B cell (primary cell): ENCODE measurements at places on chromosomes 13 and 19.

- DNase-seq: no peak
These were observed 10.0 kb downstream of the C3 start for GRCh38 chr19:6710273-6711077.

GRCh38 chr19:38878575-38879399 is 712 bp upstream of the RINL start:
- DNase-seq: no peak

DNA sequence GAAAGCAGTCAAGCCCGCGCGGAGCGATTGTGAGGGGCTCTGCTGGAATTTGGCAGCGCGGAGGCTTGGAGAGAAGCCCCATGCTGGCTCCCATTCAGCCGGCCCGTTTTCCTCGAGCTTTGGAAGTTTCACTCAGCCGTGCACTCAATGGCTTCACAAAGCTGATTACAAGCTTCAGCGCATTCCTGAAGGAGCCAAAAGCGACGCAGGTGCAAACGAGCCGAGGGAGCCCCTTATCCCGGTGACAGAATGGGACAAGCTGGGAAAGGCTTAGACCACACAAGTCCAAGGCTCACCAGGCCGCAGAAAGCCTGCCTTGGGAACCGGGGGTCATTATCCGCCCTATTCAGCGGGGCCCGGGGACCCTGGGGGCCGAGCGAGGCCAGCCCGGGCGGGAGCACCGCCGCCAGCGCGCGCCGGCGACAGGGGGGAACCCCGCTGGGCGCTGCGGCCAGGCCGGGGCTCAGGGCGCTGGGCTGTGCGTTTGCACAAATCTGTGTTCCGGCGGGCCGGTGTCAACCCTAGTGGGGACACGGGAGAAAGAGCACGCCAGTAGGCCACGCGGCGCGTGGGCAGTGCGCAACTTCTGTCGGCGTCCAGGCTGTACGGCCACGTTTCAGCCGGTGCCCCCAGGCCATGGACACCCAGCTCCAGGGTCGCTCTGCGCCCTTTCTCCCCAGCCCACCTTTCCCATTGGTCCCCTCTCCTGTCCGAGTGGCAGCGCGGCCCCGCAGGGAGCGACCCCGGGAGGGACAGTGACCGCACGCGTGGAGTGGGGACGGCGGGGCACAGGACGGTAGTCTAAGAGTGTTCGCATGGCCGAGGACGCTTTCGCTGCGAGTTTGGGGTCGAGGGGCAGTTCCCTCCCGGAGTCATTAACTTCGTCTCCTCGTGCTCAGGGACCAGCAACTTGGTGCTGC is 37.3 kb downstream of the SOX1 start:
- DNase-seq: no peak

GRCh38 chr19:23762884-23763711 is 4.4 kb upstream of the ZNF681 start:
- peak; percentile 87 for DNase-seq

- DNase-seq: no peak
These were observed 2.9 kb downstream of the KLK1 start for GRCh38 chr19:50820549-50821247.

GRCh38 chr13:28792992-28793391 is 27.1 kb upstream of the MTUS2 start:
- DNase-seq: no peak

GRCh38 chr19:23542562-23542961 is 144.4 kb downstream of the ZNF675 start:
- no peak for DNase-seq

DNA sequence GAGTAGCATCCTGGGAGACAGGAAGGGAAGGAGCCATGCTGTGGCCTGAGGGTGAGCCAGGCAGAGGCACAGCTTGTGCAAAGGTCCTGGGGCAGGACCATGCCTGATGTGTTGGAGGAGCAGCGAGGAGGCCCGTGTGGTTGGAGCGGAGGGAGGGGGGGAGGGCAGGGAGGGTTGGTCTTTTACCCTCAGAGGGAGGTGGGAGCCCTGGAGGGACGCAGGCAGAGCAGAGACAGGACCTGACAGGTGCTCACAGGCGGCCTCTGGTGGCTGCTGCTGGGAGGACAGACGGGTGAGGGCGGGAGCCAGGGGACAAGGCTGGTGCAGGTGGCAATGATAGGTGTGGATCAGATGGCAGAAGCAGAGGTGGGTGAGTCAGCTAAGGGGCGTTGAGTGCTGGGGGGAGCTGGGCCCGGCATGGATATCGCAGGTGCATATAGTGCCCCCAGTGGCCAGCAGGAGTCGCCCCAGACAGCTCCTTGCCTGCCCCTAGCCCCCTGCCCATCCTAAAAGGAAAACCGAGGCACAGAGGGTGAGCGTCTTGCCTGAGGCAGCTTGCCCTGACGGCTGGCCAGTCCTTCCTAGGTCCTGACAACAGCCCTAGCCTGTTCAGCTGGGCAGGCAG is 9.8 kb upstream of the GNA15 start:
- peak; percentile 65 for DNase-seq

GRCh38 chr13:113927661-113928581 is 46.0 kb downstream of the C13orf46 start:
- no peak for DNase-seq

DNA sequence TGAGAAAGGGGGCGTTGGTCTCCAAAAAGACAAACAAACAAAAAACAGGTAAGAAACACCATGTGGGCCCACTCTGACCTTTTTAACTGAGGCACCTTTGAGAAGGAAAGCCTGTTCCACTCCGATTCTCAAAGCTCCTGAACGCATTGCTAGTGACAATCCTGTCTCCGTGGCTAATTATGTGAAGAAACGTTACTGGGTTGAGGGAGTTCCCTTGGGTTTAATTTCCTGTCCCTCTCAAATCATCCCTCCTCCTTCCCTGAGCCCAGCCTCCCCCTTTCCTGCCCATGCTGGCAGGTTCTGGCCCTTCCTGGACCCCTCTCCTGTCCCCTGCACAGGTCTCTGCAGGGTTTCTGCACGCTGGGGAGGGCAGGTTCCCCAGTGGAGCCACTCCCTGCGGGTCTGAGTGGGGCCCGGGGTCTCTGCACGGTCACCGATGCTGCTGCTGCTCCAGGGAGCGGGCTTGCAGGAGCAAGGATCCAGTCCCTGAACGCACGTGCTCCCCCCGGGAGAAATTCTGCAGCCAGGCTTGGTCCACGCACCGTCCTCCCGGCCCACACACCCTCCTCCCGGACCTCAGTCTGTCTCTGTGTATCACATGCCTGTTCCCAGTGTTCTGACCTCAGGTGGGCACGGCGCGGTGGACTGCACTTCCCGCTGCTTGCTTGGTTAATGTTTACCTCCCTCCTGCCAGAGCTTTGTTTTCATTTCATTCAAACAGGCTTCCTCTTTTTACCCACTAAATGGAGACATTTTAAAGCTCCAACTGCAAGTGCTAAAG is 76.4 kb upstream of the MCF2L start:
- DNase-seq: peak; percentile 40

DNA sequence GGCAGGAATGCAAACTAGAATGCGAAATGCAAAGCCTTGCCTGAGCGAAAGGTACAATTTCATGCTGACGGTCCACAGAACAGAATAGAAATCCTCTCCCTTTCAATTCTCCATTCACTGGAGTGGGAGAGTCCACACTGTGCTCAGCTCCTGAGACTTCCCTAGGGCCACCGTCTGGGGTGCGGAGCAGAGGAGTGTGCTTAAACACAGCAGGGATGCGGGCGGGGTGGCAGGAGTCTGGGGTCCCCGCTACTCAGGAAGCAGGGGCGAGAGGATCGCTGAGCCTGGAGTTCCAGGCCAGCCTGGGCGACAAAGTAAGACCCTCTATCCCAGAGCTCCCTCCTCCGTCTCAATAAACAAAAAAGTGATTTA is 552 bp upstream of the ZNF816 start:
- DNase-seq: no peak

DNA sequence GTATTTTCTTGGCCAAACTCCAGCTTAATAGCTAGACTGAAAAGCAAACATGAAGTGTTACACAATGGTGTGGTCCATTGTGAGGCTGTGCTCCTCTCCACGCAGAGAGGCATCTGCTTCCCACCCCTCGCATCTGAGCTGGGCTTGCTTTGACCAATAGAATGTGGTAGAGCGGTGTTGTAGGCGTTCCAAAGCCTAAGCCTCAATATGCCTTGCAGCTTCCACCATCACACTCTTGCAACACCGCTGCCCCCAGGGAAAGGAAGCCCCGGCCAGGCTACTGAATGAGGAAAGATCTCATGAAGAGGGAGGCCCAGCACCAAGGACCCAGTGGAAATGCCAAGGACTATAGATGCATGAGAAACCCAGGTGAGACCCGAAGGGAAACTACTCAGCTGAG is 9.4 kb downstream of the FLT1 start:
- no peak for DNase-seq

- DNase-seq: peak; percentile 42
These were observed 6.7 kb downstream of the SPPL2B start for GRCh38 chr19:2334986-2335846.

GRCh38 chr13:102854675-102855074 is 8.8 kb downstream of the ERCC5 start:
- DNase-seq: no peak

DNA sequence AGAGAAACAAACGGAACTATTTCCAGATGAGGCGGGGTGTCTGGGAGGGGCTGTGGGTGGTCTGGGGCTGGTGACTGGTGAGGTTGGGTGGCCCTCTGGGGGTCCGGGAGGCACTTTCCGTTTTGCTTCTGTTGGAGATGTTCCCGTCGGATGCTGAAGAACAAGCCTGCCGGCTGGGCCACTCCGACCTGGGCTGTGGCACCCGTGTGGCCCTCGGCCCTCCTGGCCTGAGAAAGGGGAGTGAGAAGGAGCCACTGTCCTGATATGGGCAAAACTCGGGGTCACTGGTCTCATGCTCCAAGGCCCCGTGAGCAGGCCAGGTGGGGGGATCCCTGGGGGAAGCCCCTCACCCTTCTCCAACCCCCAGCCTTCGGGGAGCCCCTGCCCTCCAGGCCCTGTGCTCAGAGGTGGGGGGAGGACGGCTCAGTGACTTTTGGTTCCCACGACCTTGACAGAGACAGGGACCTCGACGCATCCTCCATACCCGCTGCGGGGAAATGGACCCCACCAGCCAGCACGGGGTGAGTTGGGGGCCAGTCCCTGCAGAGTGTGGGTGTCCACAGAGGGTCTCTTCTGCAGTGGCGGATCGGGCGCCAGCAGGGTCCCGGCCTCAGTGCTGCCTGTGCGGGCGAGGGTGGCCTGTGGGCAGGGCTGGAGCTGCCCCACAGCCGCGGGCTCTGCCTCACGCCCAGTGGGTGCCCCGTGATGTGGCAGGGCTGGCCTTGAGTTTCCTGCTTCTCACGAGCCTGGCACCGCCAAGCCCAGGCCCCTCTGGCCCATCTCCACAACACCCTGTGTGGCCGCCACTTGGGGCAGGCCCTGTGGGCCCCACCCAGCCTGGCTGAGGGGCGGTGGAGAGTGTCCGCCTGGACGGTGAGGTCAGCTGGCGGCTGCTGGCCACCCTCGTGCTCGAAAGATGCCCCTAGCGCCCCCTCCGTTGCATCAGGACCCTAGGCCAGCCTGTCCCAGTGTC is 4.4 kb upstream of the TBXA2R start:
- no peak for DNase-seq

DNA sequence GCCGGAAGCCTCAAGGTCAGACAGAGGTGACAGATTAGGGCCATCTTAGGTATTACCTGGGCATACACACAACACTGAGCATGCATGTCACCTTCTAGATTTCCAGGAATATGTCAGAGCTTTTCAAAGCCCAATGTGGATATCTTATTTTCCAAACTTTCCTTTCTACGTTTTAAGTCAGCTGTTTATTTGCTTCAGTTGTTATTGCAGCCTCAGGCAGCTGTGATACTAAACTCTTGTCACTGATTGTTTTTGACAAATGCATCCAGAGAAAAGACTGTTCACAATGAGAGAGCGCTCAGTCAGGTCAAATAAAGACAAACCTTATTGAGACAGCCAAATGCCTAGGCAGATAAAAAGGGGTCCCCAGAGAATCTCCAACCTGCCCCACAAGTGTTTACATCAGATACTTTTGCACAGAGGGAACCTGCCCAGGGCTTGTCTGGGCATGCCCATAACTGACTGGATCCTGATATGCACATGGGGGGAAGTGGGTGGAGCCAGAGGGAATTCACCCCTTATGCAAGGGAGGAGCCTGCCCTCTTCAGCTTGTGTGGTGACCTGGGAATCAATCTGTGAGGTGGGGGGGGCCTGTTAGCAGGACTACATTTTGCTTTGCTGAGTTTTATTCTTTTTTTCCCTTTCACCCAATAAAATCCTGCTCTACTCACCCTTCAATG is 28.5 kb downstream of the MED4 start:
- no peak for DNase-seq

DNA sequence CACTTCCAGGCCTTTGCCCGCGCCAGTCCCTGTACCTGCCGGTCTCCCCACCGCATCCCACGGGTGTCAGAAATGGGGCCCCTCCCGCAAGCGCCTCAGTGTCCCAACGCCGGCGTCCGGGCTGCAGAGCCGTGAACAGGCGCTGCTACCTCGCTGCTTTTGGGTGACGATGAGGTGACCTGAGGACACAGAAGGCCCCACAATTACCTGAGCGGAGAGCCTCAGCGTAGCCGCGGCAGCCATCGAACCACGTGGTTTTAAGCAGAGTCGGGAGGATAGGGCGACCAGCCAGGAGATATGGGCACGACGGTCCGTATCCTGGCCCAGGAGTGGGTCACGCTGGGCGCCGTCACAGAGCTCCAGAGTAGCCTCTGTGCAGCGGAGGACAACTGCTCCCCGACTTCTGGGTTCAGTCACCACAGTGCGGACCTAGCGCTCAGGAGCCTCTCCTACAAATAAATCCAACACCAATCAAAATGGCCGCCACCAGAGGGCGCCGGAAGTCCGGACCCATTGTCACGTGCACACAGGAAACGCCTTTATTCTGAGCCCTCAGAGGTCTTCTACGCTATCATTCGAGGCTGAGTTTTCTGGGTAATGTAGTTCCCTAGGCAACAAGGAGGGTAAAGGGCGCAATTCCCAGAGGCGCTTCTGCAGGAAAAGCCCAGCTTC is at the start of gene ZNF814:
Gene ZNF814 (minus strand): TSS at position 478 of the 672 bp plus-strand sequence. CDS start 235 bp downstream, at position 243.
- DNase-seq: peak; percentile 91

- no peak for DNase-seq
These were observed 53.6 kb downstream of the NWD1 start for GRCh38 chr19:16773259-16773658.

- DNase-seq: no peak
These were observed 15.9 kb upstream of the RANBP3 start for GRCh38 chr19:5993648-5994358.

GRCh38 chr13:98089246-98089645 is 53.6 kb upstream of the FARP1 start:
- no peak for DNase-seq

DNA sequence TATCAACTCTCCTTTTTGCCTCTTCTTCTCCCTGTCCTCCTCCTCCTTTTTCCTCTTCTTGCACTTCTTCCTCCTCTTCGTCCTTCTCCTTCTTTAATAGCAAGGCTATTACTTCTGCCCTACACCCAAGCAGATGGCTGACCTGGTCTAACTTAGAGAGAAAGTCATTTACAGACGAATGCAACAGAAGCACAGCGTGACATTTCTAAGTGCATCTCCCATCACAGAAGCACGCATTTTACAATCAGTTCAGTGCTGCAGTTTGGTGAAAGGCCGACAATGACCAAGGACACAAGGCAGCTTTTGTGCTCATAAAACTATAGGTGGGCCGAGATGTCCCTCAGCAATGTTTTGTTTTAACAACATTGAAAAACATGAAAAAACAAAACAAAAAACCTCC is 231.5 kb downstream of the FGF14 start:
- no peak for DNase-seq
